Suppressor macrophage treated with lipopolysaccharide for 4 hours (primary cell): ENCODE measurements at places on chromosomes 4 and X.

DNA sequence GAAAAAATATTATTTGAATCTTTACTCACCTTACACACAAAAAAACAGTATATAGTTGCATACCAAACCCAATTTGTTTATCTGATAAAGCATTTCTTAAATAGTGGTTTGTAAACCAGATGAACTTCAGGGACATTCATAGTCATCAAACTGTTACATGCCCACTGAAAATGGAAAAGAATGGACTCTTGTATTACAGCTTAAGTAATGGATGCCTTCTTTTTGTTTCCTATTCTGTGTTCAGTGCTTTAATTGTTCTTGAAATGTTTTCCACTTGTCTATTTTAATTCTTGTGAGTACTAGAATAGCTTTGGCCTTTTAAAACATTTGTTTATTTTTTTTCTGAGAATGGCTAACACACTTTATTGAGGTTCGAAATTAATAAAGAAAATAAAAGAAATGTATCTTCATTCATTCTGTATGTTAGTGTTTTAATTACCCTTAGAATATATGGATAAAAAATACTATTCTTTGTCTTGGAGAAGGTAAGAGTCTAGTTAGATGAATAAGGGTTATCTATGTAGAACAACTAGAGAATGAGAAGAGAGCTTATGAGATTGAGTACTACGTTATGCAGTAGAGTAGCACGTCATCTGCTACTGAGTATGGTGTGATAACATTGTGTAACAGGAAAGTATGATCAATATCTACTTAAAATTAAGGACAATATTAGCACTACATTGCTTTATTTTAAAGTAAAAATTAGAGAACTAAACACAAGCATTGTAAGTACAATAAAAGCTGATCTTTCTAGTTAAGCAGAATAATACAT, 9.9 kb downstream of the CPEB2 start:
- no peak for DNase-seq

GRCh38 chrX:141396536-141396935, 154.2 kb upstream of the SPANXC start:
- no peak for DNase-seq

DNA sequence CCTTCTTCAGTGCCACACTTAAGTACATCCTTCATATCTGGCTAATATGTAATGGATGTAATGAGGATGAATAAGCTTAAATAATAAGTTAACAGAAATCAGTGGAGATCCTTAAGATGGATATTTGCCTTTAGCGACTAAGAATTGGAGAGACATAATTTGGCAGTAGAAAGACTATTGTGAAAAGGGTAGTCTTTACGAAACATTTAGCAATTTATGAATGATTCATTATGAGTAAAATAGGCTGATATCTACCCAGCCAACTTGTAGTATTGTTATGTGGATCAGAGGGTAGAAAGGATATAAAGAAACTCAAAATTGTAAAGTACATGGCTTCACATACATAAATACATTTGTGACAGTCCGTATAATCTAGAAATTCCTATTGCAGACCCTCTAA, 2371.8 kb downstream of the PCDH7 start:
- DNase-seq, result no peak

DNA sequence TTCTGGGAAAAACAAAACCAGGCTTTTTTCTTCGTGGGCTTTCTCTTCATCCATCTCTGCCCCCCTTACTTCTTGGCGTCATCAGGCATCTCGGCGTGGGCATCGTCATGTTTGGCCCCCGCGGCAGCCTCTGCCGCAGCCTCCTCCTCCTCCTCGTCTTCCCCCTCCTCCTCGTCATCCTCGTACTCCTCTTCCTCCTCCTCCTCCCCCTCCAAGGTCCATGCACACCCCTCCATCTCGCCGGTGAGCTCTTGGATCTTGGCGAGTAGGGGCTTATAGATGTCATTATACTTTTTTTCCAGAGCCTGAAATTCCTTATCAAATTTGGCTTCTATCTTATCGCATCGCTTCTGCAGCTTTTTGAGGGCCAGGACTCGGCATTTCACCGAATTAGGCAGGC, 488 bp downstream of the NAP1L5 start:
- DNase-seq, result no peak

GRCh38 chrX:65697915-65698796, 30.7 kb downstream of the MSN start:
- DNase-seq, result peak; percentile 65

DNA sequence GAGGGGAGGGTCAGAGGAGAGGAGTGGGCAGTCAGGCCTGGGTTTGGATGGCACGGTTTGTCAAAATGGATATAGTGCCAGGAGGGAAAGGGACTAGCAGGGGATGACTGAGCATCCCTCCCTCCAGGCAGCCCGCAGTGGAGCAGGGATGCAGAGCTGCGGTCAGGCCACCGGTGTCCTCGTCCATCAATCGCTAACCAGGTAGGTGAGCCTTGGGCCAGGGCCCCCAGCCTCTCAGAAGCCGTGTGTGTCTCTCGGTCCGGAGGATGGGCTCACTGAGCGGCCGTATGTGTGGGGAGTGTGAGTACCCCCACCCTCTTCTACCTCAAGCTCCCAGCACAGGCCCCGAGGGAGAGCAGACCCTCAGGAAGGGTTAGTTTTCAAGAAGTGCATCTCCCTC, 538 bp upstream of the CYTL1 start:
- DNase-seq, result no peak

DNA sequence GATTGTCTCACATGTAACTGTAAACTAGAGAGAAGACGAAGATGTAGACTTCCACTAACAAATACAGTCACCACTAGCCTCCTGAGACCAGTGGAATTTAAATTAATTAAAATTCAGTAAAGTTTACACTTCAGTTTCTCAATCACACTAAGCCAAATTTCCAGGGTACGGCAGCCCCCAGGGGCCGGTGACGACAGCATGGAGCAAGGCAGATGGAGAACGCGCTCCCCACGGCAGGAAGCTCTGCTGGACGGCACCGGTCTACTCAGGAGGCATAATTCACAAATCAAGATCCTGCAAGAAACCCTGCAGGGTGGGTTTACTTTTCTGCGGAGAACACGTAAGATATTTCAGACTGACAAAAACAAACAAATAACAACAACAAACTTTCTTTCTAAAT, 80.7 kb downstream of the FAT1 start:
- no peak for DNase-seq

- no peak for DNase-seq
Measured at GRCh38 chrX:44731160-44731559, 112.7 kb upstream of the DUSP21 start.

DNA sequence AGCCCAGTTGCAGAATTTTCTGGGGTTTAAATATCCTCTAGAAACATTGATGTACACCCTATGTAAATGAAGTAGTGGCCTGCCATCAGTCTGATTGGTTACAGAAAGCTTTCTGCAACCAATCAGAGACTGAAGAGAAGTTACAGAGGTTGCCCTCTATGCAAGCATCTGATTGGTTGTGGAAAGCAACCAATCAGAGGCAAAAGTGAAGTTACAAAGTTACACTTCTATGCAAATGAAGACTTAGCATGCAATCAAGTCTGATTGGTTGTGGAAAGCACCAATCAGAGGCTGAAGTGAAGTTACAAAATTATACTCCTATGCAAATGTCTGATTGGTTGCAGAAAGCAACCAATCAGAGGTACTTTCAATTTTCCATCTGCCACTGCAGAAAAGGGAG, 51.9 kb upstream of the USP9X start:
- DNase-seq, result no peak

- no peak for DNase-seq
Measured at GRCh38 chr4:70306076-70306475, 28.7 kb upstream of the CABS1 start.

GRCh38 chrX:144849141-144849540, 398.2 kb upstream of the SPANXN1 start:
- no peak for DNase-seq

- DNase-seq, result no peak
Measured at GRCh38 chr4:69485130-69485529, 10.6 kb downstream of the UGT2B4 start.

GRCh38 chr4:7990807-7991459, 51.3 kb upstream of the AFAP1 start:
- DNase-seq, result no peak

GRCh38 chr4:121221201-121221600, 57.1 kb upstream of the TNIP3 start:
- no peak for DNase-seq

- DNase-seq, result peak; percentile 72
Measured at GRCh38 chr4:186061921-186062320, 7.0 kb upstream of the TLR3 start.

- DNase-seq, result no peak
Measured at GRCh38 chr4:147830102-147830463, 98.2 kb downstream of the ARHGAP10 start.

- no peak for DNase-seq
Measured at GRCh38 chr4:180923486-180923885, 1319.7 kb upstream of the TENM3 start.

GRCh38 chrX:46903458-46904242, 8.6 kb upstream of the JADE3 start:
- DNase-seq, result peak; percentile 58

DNA sequence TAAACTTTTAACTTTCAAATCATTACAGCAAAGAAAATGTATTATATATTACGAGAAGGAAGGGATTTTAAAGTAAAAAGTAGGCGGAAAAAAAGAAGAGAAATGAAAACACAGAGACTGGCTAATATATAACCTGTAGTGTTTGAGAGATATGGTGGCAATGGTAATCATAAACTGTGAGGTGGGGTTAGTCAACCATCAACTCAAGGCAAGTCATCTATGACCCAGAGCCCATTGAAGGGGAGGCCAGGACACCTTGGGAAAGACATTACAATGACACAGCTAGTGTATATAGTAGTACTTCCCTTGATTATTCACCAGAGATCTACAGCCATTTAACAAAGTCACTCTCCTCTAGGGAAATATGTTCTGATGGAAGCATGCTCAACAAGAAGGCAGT, 423.9 kb upstream of the PITX2 start:
- DNase-seq, result no peak

DNA sequence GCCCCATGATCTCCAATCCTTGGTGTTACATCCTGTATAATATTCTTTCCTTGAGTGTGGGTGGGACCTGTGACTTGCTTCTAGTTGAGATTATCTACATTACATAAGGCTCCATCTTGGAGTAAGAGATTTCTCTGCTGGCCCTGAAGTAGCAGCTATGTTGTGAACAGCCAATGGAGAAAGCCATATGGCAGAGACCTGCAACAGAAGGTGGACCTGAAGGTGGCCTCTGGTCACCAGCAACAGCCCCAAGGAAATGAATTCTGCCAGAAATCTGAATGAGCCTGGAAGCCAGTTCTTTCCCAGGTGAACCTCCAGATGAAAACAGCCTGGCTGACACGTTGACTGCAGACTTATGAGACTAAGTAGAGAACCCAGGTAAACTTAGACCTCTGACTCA, 2.3 kb upstream of the INTS6L start:
- no peak for DNase-seq
